Aorta (tissue), 5 donors: ENCODE measurements at places on chromosomes 13 and 19. TPM values are rescaled to one million over a fixed set of nuclear protein-coding genes. Genes with fewer than 3 reads are reported as not detected.

DNA sequence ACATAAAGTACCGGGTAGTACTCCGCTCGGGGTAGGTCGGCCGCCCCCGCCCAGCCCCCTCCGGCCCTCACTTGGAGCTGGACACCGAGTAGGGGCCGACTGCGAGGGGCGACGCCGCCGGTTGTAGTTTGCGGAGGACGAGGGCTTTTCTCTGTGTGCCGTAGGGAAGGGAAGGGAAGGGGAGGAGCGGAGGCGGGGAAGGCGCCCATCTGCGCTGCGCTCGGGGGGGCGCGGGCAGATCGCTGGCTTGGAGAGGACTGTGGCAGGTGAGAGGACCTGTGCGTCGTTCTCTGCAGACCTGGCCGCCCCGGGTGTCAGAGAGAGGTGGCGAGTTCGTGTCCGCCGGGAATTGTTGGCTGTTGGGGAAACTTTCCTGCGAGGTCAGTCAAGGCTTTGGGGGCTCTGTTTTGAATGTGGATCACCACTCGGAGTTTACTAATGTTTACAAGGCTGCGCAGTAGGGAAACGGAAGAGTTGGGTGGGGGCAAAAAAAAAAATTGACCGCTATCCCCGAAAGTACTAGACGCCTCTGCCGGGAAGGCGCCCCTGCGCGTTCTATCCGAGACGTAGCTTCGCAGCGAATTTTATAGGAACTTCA is 1.4 kb downstream of the ING1 start:
- peak; percentile 76 for DNase-seq

DNA sequence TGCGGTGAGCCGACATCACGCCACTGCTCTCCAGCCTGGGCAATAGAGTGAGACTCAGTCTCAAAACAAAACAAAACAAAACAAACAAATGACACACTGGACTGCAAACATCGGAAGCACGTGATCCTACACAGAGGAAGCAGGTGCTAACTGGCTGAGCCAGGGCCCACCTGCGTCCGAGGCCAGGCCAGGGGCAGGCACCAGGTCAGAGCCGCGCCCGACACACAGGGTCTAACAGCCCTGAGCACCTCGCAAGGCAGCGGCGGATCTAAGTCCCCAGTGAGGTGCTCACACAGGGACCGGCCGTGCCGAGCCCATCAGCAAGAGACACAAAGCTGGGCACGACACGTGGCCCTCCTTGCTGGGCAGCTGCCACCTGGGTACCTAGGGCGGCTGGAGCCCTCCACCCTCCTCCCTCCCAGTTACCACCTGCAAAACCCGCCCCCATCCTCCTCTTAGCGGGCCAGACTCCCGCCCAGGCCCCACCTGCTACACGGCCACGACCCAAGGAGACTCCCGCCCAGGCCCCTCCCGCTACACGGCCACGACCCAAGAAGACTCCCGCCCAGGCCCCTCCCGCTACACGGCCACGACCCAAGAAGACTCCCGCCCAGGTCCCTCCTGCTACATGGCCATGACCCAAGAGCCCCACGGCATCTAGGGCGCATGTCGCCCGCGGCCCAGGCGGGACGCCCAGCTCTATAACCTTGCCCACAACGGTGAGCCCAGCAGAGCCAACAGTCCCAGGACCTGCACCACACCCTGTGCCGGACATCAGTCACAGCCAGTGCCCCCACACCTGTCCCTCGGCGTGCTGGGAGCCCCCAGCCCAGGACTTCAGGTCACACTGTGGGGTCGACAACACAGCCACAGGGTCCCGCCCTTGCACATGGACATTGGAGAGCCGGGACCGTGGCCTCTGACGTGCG is 15.6 kb downstream of the AP3D1 start:
- DNase-seq: peak; percentile 72

DNA sequence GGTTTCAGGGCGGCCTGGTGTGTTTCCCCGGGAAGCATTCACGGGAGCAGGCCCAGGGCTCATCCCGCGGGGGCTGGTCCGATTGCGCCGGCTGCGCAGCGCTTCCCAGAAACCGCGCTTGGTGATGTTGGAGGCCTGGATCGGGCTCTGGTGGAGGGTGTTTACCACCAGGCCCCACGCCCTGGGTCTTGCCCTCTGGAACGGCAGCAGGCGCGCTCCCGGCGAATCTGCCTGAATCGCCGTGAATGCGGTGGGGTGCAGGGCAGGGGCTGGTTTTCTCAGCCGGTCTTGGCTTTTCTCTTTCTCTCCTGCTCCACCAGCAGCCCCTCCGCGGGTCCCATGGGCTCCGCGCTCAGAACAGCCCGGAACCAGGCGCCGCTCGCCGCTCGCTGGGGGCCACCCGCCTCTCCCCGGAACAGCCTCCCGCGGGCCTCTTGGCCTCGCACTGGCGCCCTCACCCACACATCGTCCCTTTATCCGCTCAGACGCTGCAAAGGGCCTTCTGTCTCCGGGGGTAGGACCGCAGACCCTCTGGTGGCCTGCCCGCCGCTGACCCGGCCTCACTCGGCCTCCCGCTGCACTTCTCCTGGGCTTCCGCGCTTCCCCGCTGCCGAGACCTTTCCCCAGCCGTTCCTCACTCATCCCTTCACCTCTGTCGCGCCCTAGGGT is 69.4 kb upstream of the GJB6 start:
- peak; percentile 48 for DNase-seq

FFAR2 gene
- 1.2 TPM for total RNA-seq

GNG7 gene
- total RNA-seq: 6.0 TPM
